ENCODE measurements at places on chromosomes 5 and 9.

GRCh38 chr5:40689438-40689837 is 9.7 kb downstream of the PTGER4 start:
- peak; percentile 74 for DNase-seq

GRCh38 chr5:81761970-81762369 is 11.1 kb upstream of the SSBP2 start:
- no peak for DNase-seq

DNA sequence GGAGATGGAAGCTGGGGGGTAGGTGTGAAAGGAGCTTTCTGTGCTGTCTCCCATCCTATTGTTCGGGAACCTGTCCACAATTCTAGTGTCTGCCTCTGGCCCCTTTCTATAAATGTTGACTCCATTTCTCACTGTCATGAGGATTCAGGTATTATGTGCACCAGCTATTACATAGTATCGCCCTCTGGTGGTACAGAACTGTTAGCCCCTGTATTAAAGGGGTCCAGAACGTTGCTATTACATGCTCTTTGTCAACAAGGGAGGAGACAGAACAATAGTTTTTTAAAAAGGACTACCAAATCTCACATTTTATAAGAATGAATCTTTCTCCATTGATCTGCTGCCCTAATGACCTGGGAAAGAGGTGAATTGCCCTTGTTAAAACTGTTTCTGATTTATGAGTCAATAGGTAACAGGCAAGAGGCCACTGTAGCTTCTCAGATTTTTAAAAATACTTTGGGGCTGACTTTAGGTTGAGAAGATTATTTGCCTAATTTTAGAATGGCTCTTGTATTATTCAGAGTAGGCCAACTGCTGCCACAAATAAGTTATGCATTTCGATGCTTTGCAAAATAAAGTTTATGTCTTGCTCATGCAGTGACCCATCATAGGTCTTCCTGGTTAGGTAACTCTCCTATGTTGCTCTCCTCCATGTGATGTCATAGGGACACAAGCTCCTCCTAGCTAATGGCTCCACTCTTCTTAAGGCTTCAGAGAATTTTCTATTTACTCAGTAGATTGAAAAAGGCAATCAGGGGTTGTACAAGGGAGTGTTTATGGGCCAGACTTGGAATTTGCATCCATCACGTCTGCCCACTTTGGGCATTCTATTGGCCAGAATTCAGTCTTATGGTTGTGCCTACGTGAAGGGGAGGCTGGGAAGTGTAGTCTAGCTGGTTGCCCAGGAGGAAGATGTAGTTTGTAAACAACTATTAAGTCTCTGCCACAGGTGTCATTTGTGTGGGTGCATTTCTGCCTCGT is 20.8 kb downstream of the DCANP1 start:
- DNase-seq = peak; percentile 37

- DNase-seq = no peak
Observed at GRCh38 chr5:87361031-87361445, 51.7 kb downstream of the CCNH start.

- DNase-seq = no peak
Observed at GRCh38 chr9:6711403-6711802, 46.4 kb upstream of the KDM4C start.

GRCh38 chr5:55578771-55579170 is 44.0 kb upstream of the PLPP1 start:
- DNase-seq = no peak

- no peak for DNase-seq
Observed at GRCh38 chr9:124280176-124280691, 22.5 kb downstream of the NEK6 start.

GRCh38 chr9:90032296-90033027 is 427.6 kb downstream of the GADD45G start:
- DNase-seq = no peak

DNA sequence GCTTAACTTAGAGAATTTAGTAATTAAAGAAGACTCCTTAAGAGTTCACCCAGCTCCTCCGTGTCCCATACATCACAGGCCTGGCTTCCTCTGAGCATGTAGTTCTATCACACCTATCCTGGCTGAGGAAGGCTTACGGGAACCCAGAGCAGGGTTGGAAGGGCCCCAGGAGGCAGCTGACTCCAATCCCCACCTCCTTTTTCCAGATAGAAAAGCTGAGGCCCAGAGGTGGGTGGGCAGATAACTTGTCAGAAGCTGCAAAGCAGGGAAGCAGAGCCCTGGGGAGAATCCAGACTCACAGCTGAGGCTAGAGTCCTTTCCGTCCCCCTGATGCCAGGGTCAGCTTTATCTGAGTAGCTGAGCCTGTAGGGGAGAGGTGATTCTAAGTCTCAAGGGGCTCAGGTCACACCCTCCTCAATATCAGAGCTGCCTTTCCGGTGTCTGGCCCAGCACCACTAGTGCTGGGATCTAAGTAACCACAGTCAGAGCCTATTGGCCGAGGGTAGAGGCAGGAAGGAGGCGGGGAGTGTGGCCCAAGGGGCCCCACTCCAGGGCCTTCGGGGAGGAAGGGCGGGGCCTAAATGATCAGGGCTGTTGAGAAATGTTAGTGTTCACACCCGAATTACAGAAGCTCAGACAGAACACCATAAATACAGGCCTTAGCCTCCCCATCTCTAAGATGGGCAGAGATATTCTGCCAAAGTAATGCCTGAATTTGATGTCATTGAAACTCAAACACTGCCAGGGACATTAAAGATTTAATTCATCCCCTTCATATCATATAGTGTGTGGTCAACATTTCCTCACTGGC is 9.9 kb downstream of the CCDC69 start:
- no peak for DNase-seq

DNA sequence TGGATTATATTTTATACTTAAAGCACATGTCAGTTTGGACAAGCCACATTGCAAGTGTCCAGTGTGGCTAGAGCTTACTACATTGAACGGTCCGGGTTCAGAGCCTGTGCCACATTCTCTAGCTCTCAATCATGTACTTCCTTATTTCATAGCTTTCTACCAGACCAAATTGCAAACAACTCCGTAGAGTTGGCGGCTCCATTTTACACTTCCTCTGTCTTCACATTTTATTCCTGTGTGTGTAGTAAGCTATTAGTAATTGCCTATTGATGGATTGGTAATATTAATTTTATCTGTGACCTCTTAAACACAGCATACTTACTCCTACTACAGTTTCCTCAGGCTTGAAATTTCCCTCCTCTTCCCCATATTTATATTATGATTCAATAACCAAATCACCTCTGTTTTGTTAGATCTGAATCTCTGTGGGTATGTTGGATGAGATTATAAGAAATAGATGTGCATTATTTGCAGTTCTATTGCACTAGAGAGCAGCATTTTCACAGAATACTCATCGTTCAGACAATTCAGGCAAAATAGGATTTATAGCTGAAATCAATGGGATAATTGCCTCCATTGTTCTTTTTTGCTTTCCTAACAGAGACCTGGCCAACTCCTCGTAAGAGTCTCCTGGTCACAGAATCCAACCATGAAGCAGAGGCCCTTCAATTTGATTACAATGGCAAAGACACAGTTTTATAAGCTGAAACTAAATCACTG is 29.0 kb upstream of the C9orf72 start:
- no peak for DNase-seq

- no peak for DNase-seq
Observed at GRCh38 chr9:23258569-23258968, 567.5 kb downstream of the ELAVL2 start.

- no peak for DNase-seq
Observed at GRCh38 chr5:149627070-149627469, 45.8 kb downstream of the ARHGEF37 start.

DNA sequence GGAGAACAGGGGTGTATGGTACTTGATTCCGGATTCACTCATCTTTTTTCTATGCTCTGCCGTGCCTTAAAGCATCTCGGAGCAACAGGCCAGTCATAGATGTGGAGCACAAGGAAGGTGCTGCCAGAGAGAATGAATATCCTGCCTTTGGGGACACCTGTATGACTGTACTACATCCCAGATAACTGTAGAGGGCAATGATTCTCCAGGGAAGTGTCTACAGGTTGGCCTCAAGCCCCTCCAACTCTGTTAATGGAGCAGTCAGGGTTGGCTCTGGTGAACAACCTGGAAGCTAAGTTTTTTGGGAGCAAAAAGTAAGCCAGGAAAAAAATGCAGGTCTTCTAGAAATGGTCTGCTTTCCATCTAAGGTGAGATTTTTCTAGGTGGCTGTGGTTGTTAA is 71.0 kb downstream of the NREP start:
- no peak for DNase-seq

DNA sequence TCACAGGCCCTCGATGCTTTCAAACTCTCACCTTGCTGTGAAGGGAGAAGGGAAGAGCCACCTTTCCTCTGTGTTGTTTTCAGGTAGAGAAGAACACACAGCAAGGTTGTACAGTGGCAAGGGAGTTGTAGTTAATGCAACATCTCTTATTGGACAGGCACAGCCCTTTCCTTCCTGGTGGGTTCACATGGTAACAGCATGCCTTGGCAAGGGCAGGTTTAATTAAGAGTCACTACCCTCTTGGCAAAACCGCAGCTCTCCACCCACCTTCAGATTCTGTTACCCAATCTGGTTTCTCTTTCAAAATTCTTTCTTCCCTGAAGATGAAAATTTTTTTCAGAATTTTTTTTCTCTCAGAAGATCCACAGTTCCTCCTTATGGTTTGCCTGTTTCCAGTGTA is 253.1 kb downstream of the TLR4 start:
- DNase-seq = no peak

DNA sequence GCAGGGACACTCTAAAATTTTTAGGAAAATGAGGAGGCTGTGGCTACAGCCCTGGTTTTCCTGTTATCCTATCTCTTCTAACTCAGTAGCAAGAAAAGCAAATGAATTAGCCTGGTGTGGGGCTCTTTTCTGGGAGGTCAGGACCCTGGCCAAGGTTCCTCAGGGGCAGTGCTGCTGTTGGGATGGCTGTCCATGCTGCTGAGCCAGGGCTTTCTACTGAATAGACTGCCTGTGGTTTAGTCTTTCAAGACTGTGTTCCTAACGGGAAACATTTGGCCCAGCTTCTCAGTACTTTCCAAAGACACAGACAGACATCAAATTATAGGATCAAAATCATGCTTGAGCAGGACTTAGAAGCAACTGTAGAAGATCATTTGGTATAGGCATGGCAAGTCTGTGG is 18.1 kb downstream of the TNC start:
- no peak for DNase-seq

- no peak for DNase-seq
Observed at GRCh38 chr9:131836607-131837315, 96.9 kb upstream of the RAPGEF1 start.

DNA sequence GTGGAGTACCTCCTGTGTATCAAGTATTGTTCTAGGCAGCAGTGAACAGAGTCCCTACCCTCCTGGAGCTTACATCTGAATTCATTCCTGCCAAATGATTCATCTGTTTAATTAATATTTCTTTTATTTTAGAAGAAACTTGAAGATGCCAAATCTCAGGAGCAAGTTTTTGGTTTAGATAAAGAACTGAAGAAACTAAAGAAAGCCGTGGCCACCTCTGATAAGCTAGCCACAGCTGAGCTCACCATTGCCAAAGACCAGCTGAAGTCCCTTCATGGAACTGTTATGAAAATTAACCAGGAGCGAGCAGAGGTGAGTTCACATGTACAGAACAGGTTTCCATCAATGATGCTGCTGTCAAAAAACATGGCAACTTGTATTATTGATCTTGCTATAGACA is 57.9 kb downstream of the RAB14 start:
- no peak for DNase-seq

GRCh38 chr5:29089591-29090130 is 2051.3 kb upstream of the CDH9 start:
- DNase-seq = no peak

All from SHP77 treated with DMSO at 0.1 percent for 48 hours (cell line).